COR-L47 (cell line): ENCODE measurements at places on chromosomes 11 and 22.
A peak's percentile ranks its signal among the peaks of the same experiment; 100 is the strongest.

GRCh38 chr22:35230839-35231584 is 26.3 kb upstream of the HMGXB4 start:
- peak; percentile 72 for DNase-seq

DNA sequence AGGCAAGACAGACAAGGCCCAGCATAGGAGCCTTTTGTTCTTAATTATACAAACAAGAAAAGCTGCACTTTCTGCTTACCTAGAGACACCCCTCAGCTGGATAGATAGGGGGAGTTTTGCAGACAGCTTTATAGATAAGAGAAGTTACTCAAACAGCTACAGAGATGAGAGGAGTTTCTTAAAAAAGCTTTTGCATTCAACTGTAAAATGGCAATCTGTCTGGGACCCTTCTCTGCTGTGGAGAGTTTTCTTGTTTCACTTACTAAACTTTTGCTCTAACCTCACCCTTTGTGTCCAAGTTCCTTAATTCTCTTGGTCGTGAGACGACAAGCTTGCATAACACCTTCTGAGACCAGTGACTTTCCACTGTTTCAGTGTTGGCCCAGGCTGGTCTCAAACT is 103.8 kb upstream of the CHORDC1 start:
- DNase-seq, result no peak

GRCh38 chr11:67254798-67255197 is 11.5 kb upstream of the GRK2 start:
- DNase-seq, result no peak

- DNase-seq, result no peak
Observed at GRCh38 chr11:117851106-117851505, 25.4 kb downstream of the FXYD6 start.

DNA sequence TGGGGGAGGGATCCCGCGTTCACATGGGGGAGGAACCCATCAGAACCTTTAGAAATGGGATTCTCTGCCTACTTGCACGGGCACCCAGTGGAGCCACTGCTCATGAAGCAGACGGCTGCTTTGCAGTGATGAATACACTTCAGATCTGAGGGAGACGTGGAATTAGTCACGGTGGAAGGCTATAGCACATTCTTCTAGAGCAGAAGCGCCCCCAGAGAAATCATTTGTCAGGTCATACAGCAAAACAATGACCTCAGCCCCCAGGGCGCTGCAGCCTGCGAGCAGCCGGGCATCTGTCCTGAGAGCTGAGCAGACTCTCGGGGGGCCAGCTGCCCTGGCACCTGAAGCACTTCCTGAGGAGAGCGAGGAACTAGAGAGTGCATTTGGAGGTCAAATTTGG is 12.7 kb downstream of the TP53AIP1 start:
- DNase-seq, result no peak

- DNase-seq, result no peak
Observed at GRCh38 chr11:32829157-32829679, 509 bp upstream of the PRRG4 start.

DNA sequence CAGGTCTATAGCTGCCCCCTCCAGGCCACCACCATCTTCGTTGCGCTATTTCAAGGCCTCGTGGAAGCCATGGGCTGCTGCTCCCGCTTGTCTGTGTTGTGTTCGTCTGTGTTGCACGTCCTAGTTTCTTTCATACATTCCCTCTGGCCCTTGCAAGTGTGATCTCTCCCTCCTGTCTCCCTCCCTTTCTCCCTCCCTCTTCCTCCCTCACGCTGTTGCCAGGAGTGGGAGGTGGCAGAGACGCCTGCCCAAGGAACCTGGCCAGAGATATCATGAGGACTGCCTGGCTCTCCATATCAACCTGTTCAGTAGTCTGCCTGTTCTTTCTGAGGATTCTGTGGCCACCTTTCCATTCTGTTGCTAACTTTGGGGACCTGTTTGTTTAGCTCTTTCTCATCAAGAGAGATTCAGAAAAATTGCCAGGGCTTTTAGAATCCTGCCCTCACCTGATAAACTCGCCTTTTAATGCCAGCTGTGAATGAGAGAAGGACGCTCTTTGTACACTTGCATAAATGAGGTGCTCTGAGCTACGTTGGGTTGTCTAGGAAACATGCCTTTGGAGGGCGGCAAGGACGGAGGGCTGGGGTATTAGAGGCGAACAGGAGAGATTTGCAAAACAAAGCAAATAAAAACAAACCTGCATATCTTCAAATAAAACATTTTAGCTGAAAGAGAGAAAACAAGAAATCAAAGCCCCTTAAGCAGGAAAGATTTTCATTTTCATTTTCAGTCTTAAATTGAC is 185.2 kb downstream of the TBC1D22A start:
- DNase-seq, result no peak

- DNase-seq, result no peak
Observed at GRCh38 chr22:40671369-40671768, 7.9 kb upstream of the MCHR1 start.
